ENCODE measurements at places on chromosomes 7 and 10.

GRCh38 chr10:110524179-110524858 is 26.6 kb downstream of the DUSP5 start:
- DNase-seq: no peak

DNA sequence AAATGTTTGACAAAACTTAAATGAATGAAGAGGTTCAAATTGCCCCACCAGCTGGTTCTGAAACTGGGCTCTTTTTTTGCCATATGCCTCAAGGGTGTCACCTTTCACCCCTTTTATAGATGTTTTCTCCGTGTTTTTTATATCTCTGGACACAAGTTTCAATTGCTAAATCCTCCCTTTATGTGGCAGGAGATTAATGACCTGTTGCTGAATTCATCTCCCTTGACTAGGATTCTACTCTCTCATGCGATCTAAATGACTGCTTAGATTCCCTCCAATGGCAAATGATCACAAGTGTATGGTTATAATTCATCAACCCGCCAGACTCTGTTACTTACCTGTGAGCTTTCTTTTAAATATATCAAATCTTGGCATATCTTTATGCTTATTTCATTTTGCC is 677.0 kb upstream of the POT1 start:
- DNase-seq: no peak

DNA sequence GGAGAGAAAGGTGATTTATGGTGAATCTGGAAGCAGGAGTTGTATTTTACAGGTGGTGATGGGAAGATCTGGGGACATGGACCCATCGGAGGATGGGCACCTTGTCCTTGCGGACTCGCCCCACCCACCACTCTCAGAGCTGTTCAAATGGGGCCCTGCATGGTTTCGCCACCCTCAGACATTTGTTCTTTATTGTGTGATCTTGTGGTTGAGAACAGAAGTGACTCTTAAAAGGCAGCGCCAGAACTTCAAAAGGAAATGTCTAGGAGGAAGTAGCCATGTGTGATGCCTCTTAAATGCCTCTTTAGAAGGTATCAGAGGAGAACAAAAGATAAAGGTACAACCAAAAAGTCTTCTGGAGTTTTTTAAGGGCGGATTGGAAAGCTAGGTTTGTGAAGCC is 205.7 kb downstream of the KIAA1217 start:
- DNase-seq: no peak

DNA sequence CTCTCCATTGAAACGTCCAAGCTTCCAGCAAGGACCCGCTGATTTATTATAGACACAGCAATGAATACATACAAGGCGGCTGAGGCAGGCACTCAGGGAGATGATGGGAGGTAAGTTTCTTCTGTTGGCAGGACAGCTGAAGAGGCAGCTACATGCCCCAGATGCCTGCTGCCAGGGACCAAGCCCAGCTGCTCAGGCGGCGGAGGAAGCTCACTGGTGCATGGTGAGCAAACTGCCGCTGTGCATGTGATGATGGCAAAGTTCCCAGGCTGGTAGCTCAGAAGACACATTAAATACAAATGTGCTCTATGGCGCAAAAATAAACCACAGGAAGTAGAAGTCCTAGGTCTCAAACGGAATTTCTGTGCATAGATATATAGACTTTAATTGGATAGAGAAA is 2.3 kb downstream of the DNTT start:
- no peak for DNase-seq

DNA sequence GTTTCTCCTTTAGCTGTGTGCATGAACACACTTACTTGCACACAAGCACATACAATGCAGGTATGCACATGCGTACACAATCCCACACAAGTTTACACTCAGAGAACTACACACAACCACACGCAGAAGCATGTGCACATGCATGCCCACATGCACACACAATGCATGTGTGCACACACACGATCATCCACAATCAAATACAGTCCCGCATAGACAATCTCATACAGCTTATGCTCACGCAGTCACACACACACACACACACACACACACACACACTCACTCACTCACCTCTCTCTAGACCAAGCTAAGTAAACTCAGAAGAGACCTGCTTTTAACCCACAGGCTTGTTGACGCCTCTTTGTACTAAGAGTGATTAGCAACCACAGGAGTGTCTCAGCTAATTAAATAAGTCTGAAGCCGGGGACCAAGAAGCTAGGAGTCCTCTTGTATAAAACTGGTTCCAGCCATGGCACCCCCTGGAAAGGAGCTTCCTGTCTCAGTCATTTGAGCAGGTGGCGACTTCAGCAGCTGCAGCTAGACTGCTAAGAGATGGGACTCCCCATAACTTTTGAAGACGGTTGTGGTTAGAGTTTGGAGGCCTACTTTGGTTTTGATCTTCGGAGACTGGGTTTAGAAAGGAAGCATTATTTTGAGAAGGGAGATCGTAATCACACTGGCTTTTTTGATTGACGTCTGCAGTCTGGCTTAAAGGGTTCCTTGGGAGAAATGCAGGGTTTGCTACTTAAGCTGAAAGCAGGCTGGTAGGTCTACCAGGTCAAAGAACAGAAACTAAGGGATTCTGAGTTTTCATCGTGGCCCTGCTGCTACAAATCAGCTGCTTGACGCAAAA is 82.3 kb upstream of the ADRB1 start:
- peak; percentile 82 for DNase-seq

- no peak for DNase-seq
Observed at GRCh38 chr10:99809931-99810615, 27.6 kb downstream of the ABCC2 start.

GRCh38 chr10:35579116-35579515 is 26.0 kb upstream of the GJD4 start:
- DNase-seq: no peak

GRCh38 chr7:95330204-95330960 is 6.0 kb upstream of the PON1 start:
- no peak for DNase-seq

GRCh38 chr10:97319671-97320479 is 804 bp downstream of the FRAT1 start:
- peak; percentile 57 for DNase-seq

- DNase-seq: peak; percentile 74
Observed at GRCh38 chr10:48364659-48365405, 58.4 kb downstream of the MAPK8 start.

- peak; percentile 55 for DNase-seq
Observed at GRCh38 chr7:98387131-98387530, 13.8 kb downstream of the BAIAP2L1 start.

GRCh38 chr10:33179067-33179466 is 155.4 kb downstream of the NRP1 start:
- no peak for DNase-seq

DNA sequence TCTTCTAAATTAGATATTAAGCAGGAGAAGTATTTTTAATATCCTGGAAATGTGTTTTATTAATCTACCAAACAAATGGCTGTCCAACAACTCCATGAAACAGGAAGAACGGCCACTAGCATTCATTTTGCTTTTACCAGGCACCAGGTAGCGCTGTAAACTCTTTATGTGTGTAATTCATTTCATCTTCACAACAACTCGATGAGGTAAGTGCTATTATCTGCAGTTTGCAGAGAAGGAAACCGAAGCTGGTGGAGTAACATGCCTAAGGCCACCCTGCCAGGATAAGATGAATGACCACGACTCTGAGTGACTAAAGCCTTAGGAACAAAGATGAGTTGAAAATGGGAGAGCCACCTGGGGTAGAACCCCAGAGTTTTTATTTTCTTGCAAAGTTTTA is 101.2 kb downstream of the KIAA1217 start:
- no peak for DNase-seq

DNA sequence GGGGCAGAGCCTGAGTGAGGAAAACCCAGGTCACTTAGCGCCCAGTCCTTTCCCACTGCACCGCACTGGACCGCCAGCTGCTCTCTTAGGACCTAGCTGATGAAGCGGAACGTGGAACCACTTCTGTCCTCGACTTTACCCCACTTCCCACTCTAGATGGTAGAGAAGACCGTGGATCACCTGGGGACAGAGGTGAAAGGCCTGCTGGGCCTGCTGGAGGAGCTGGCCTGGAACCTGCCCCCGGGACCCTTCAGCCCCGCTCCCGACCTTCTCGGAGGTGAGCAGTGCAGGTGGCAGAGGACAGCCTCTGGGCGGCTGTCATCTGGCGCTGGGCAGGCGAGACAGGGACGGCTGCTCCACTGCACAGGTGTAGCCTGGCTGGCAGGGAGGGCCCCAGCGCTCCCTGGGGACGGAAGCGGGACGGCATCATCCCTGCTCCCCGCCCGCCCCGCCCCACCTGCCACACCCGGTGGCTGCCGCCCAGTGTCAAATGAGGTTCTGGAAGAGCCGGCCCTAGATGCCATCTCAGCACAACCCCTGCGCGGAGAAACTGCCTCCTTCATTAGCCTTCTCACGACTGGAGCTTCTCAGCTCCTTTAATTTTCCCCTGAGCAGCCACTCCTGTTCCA is 11.7 kb downstream of the PLAC9 start:
- peak; percentile 68 for DNase-seq

GRCh38 chr7:128879939-128880746 is 17.5 kb downstream of the ATP6V1F start:
- peak; percentile 82 for DNase-seq

DNA sequence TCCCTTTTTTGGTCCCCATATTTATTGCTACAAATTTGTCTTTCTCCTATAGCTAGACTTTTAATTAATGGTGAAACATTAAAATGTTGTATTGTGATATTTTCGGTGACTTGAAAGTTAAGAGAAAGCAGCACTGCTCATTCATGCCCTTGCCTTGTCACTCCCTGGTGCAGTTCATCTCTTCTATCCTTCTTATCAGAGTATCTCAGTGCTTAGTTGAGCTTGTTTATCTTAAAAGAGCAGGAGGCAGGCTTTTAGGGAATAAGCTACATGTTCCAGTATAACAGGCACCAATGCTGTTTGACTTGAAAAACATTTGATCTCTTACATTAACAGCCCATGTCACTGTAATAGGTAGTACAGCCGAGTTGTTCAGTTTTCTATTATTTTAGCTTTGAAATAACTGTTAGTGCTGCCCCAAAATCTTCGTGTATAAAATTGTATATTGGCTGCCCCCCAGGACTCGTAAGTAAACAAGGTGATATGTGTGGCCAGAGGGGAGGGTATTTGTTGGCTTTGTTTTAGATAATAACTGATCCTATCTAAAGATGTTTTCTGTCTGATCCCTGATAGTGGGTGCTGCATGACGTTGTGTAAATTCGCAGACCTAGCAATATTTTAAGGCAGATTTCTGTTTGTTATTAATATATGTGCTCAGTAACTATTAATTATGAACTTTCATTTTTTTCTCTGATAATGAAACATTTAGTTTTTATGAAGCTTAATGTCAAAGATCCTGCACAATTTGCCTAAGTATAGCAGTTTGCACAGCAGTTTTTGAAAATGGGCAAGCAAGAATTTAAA is 96.5 kb downstream of the BTRC start:
- no peak for DNase-seq

DNA sequence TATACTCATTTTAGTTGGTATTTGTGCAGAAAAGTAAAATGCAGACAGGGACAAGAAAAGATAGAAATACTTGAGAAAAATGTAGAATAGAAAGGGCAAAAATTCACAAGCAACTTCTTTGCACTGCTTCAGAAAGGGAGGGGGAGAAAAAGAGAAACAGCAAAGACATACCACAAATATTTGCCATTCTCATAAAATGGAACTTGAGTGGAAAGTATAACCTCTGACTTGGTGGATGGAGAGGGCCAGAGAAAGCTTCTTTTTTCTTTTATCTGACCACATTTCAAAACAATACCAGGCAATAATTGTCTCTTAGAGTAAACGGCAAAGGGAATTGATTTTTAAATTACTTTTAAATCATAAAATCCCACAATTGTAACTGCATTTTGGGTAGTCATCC is 35.8 kb upstream of the TRUB1 start:
- no peak for DNase-seq

GRCh38 chr7:99102809-99103690 is 40.9 kb downstream of the SMURF1 start:
- DNase-seq: no peak

- DNase-seq: no peak
Observed at GRCh38 chr7:144725070-144725469, 110.8 kb downstream of the TPK1 start.

GRCh38 chr7:94301024-94301586 is 93.6 kb upstream of the COL1A2 start:
- DNase-seq: peak; percentile 88

GRCh38 chr10:62643606-62644587 is 160.6 kb upstream of the ADO start:
- DNase-seq: no peak

GRCh38 chr10:130208807-130209206 is 72.6 kb downstream of the GLRX3 start:
- no peak for DNase-seq

DNA sequence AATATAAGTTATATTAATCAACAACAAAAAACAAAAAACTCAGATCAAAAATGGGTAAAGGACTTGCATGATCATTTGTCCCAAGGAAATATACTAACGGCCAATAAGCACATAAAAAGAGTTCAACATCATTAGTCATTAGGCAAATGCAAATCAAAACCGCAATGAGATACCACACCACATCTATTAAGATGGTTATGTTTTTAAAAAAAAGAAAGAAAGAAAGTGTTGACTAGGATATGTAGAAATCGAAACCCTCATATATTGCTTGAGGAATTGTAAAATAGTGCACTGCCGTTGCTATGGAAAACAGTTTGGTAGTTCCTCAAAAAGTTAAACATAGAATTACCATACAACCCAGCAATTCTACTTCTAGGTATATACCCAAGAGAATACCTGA is 39.4 kb upstream of the CTNNA3 start:
- no peak for DNase-seq

DNA sequence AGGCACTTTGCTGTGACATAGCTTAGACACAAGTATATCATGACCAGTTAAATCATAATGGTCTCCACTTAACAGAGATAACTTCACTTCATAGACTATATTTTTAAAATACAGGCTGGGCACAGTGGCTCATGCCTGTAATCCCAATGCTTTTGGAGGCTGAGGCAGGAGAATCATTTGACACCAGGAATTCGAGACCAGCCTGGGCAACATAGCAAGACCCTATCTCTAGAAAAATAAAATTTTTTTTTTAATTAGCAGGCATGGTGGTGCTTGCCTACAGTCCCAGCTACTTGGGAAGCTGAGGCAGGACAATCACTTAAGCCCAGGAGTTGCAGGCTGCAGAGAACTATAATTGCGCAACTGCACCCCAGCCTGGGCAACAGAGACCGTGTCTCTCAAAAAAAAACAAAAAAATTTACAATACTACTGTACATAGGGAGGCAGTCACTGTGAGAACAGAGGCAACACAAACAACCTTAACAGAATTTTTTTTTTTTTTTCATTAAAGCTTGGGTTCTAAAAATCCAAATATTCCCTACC is 105.1 kb downstream of the USP6NL start:
- no peak for DNase-seq

DNA sequence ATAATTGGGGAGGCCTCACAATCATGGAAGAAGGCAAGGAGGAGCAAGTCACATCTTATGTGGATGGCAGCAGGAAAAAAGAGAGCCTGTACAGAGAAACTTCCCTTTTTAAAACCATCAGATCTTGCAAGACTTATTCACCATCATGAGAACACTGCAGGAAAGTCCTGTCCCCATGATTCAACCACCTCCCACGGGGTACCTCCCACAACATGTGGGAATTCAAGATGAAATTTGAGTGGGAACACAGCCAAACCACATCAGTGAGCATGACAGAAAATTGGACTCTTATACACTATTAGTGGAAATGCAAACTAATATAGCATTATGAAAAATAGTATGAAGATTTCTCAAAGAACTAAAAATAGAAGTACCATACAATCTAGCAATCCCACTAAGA is 271.2 kb downstream of the MAGI2 start:
- DNase-seq: no peak

GRCh38 chr7:65325793-65326432 is 47.7 kb upstream of the ZNF92 start:
- DNase-seq: no peak

GRCh38 chr7:13610372-13610771 is 379.1 kb downstream of the ETV1 start:
- DNase-seq: no peak
